Right ventricle myocardium superior (tissue), 1 donor: ENCODE measurements at places on chromosomes 7 and 10. TPM values are rescaled to one million over a fixed set of nuclear protein-coding genes. Genes with fewer than 3 reads are reported as not detected.

SMURF1 gene
- 9.0 TPM for total RNA-seq

GNAT3 gene
- not detected for total RNA-seq

UTF1 gene
- total RNA-seq: not detected

MMD2 gene
- total RNA-seq: not detected

TRIM50 gene
- 0.51 TPM for total RNA-seq

DEPP1 gene
- 35.1 TPM for total RNA-seq

WDR86 gene
- total RNA-seq: 0.48 TPM

MMP21 gene
- total RNA-seq: not detected

METTL27 gene
- 0.43 TPM for total RNA-seq

OPN1SW gene
- total RNA-seq: not detected

IFIT1B gene
- total RNA-seq: not detected

OR9A2 gene
- total RNA-seq: 0.22 TPM

SLC39A12 gene
- total RNA-seq: not detected

AKR1C4 gene
- not detected for total RNA-seq

ITIH2 gene
- total RNA-seq: not detected

PODXL gene
- total RNA-seq: 57.1 TPM

NEUROG3 gene
- not detected for total RNA-seq

OPALIN gene
- not detected for total RNA-seq

GPR22 gene
- 36.4 TPM for total RNA-seq

TYW1B gene
- 3.1 TPM for total RNA-seq

GATA3 gene
- total RNA-seq: 0.83 TPM

ERVW-1 gene
- not detected for total RNA-seq
